Mucosa of descending colon (tissue), 3 donors: ENCODE measurements at places on chromosomes 3 and 15.

DNA sequence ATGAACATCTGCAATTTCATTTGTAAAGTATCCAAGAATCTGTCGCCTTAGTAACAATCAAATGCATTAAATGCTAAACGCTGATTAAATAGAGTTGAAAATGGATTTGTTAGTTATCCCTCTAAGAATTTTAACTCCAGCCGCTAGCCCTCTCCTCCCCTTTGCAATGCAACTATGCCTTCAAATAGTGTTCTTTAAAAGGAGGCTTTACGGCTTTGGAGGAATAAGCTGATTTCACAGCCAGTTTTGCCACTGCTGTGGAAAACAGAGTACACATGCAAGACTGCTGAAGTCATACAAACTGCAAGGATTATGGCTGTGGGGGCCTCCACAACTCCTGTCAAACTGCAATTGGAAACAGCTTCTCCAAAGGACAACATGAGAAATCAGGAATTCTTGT, 89.2 kb downstream of the CERS3 start:
- DNase-seq = no peak

- DNase-seq = no peak
Observed at GRCh38 chr3:77873598-77873997, 833.7 kb downstream of the ROBO2 start.

- no peak for DNase-seq
Observed at GRCh38 chr3:2862366-2862765, 247.8 kb downstream of the IL5RA start.

- no peak for DNase-seq
Observed at GRCh38 chr3:24299246-24299805, 195.3 kb downstream of the THRB start.

- no peak for DNase-seq
Observed at GRCh38 chr3:23952646-23953045, 7.6 kb downstream of the NR1D2 start.

DNA sequence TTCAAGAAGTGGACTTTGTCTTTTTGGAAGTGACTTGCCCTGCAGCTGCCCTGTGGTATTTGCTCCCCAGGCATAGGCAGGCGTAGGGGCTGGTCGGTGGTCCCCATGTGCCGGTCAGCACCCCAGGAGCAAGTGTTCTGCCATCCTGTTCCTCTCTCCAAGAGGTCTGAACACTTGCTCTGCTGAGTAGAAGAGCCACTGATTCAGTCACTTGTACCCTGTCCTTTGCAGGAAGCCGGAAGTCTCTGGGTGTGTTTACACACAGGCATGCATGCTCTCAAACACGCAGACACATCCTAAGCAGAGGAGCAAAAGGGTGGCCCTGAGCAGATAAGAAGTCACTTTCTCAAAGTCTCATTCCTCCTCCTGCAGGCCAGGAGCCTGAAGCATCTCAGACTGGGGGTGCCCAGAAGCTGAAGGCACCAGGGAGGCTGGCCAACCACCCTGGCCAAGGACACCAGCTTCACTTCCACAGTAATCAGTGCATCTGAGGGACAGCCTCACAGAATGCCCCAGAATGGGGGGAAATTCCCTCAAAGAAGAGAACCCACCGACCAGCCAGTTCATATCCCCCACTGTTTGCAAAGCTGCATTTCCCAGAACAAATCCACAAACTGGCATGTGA, 88.7 kb upstream of the POMGNT2 start:
- DNase-seq = peak; percentile 70

DNA sequence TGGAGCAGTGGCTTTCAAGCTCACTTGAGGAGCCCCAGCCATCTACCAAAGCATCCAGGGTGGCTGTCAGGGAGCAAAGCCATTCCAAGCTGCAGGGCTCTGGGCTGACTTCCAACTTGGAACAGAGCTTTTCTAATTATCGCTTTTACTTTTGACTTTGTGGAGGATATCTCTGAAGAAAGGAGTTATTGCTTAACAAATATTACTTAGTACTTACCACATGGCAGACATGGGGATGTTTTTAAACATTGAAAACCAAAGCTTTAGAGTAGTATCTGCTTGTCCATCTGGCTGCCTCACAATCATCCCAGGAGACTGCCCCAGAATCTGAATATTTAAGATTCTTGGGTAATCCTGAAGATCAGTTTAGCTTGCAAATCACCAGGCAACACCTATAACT, 8.9 kb downstream of the TAGLN3 start:
- no peak for DNase-seq

DNA sequence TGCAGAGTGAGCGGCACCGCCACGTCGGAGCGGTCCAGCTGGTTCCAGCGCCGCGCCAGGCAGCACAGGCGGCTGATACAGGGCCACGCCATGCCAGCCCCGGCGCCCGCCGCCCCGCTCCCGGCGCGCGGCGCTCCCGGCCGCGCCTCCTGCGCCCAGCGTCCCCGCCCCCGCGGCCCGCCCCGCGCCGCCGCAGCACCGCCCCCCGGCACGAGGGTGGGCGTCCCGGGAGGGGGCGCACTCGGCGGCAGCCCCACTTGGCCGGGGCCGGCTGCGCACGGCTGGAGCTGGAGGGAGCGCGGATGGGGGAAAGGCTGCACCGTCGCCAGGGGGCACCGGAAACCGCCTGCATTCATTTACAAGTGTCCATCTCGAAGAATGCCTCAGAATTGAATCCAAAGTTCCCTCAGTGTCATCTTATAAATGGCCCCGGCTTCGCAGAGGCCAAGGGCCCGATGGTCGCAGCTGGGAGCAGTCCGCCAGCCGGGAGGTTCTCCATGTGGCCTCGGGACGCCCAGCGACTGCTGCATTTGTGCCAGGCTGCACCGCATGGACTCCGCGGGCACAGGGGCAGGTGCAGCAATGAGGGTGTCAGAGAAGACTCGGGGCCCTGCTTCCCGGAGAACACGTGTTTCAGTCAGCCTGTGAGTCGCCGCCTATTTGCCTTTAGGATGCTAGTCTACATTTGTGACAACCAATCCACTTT, at the start of gene MAP6D1:
TSS of gene MAP6D1 (minus strand) at position 122 of the 706 bp plus-strand sequence. CDS start at position 92, 30 bp downstream.
- peak; percentile 37 for DNase-seq

GRCh38 chr3:148739720-148740119, 42.0 kb downstream of the AGTR1 start:
- DNase-seq = no peak

GRCh38 chr3:133575086-133575485, 1.6 kb downstream of the CDV3 start:
- DNase-seq = no peak

DNA sequence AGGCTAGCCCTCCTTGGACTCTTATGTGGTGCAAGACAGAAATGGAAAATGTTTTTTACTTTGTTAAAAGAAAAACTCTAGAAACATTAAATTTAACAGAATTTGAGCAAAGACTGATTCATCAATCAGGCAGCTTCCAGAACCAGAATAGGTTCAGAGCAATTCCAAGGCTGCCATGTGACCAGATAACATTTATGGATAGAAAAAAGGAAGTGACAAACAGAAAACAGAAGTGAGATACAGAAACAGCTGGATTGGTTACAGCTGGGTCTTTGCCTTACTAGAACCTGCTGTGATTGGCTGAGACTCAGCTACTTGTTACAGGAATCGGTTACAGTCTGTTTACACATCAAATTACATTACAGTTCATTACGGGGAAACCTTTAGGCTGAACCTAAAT, 22.5 kb upstream of the OTOL1 start:
- DNase-seq = no peak

- DNase-seq = no peak
Observed at GRCh38 chr3:188083011-188083410, 70.9 kb upstream of the LPP start.

- DNase-seq = no peak
Observed at GRCh38 chr15:66878761-66879160, 176.7 kb downstream of the SMAD6 start.

- peak; percentile 28 for DNase-seq
Observed at GRCh38 chr3:106820726-106821362, 556.4 kb upstream of the CCDC54 start.

DNA sequence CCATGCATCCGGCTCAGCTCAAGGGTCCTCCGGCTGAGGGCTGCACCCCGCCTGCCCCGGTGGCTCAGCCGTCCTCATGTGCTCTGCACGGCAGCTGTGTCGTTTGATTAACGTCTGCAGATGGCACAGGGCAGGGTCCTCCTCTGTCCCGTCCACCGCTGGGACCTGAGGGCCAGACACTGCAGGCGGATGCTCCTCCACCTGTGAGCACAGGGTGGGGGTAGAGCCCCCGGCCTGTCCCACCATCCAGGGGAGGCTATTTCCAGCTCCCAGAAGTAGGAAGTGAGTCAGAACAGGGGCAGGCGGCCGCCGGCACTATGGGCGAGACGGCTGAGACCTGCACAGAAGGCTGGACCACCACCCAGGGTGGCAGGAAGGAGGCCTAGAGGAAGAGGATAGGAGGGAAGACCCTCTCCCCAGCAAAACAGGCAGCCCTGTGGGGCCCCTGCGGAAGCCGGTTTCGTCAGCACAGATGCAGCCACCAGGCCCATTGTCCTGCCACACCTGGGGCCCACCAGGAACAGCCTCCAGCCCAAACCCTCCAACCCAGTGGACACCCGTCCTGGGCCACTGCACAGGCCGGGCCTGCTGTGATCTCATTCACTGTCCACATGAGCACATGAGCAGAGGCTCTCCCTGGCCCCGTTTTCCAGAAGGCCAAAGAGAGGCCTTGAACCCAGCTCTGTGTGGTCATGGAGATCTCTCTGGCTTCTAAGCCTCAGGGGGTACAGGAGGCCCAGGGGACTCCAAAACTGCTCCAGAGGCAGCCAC, 12.6 kb upstream of the PLXND1 start:
- peak; percentile 43 for DNase-seq

DNA sequence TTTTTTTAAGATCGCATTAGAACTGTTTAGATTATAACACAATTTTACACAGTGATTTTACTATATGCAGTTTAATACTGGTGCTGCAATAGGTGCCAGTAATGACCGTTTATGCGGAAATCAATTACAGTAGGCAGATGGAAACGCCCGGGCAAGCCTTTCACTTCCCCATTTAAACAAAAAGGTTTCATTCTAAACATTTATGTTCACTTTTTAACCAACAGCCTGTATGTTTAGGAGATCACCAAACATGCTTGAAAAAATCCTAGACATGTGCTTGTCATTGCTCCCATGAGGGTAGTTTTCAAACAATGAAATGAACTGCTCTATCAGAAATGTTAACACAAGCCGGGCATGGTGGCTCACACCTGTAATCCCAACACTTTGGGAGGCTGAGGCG, 2.7 kb downstream of the BNIP2 start:
- no peak for DNase-seq

GRCh38 chr15:88341653-88342052, 85.1 kb upstream of the NTRK3 start:
- DNase-seq = no peak

GRCh38 chr3:5638550-5638949, 451.0 kb downstream of the EDEM1 start:
- DNase-seq = no peak

GRCh38 chr15:99438691-99439523, 126.9 kb upstream of the MEF2A start:
- DNase-seq = no peak
